Choroid plexus epithelial cell (primary cell): ENCODE measurements at places on chromosomes 6 and 20.
A peak's percentile ranks its signal among the peaks of the same experiment; 100 is the strongest.

GRCh38 chr20:35447082-35447789 lies 8.2 kb upstream of the CEP250 start:
- DNase-seq: peak; percentile 86

DNA sequence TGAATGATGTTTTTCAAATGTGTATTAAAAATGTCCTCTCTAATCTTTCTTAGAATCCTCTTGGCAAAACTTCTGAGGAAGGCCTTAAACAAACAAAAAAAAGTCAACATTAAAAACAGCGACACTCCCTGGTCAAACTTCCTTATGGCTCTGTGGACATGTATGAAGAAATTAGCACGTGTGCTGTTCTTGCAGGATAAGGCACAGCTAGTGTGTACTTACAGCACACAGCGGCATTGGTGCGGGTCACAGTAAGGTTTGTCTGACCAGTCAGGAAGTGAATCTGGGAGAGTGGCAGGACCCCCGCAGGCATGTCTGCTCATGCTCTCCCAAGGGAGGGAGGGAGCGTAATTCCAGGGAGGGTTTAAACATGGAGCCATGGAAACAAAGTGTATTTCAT lies 38.8 kb downstream of the SLC22A1 start:
- DNase-seq: peak; percentile 65

GRCh38 chr20:24134284-24134683 lies 145.7 kb upstream of the GGTLC1 start:
- DNase-seq: peak; percentile 18

GRCh38 chr20:15638816-15639215 lies 934.4 kb downstream of the KIF16B start:
- DNase-seq: no peak

- DNase-seq: peak; percentile 82
Measured at GRCh38 chr20:45924391-45925261, 9.9 kb upstream of the PCIF1 start.

GRCh38 chr6:106692112-106692818 lies 62.9 kb downstream of the QRSL1 start:
- DNase-seq: peak; percentile 55

DNA sequence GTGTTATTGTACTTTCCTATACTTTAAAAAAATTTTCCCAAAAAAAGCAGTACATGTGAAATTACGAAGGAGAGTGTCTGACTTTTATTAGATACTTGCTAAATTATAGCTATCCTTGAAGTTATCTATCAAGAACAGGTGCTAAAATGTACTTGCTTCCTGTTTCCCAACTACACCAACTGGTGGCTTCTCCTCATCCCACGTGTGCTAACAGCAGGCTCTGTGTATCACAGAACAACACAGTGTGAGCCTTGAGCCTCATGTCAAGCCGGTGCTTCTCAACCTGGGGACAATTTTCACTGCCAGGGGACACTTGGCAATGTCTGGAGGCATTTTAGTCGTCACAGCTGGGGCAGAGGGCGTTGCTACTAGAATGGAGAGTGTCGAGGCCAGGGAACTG lies 36.2 kb upstream of the CDYL start:
- no peak for DNase-seq

GRCh38 chr6:37705239-37706051 lies 7.8 kb upstream of the MDGA1 start:
- DNase-seq: peak; percentile 94

GRCh38 chr20:4449957-4450715 lies 271.6 kb upstream of the PRND start:
- peak; percentile 93 for DNase-seq

DNA sequence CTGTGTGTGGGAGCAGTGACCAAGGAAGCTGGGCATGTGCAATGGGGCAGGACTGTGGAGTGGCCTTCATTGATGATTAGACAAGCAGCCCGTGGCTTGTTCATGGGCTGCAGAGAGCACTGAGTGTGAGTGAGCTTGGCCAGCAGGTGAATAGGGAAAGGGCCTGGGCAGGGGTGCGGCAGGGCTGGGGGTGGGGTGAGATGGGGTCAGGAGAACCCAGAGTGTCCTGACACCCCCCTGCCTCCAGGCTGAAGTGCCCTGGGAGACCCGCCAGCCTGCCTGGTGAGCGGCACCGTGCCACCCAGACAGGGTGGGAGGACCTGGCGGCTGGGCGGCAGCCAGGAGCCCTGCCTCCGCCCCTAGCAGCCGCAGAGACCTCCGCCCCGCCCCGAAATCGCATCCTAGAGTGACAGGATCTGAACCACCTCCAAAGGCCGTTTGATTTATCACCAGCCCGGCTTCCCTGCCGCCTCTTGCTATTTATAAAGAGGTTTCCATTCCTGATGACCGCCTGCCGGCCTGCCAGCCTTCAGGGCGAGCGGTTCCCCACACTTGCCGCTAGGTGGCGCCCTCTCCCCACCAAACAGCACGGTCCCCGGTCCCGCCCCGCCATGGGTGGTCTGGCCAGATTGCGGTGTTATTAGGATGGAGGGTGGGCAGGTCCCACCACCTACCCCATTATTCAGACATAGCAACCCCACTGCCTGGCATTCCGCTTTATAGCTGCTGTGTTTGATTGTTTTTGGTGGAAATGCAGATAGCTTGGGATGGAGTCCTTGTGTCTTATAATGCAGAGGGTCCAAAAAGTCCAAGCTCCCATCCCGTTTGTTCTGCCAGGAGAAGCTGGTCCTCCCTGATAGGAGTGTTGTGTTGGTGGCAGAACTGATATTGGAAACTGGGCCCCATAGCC lies 3.5 kb downstream of the MYLK2 start:
- peak; percentile 74 for DNase-seq

GRCh38 chr6:45691426-45691825 lies 313.7 kb upstream of the SUPT3H start:
- no peak for DNase-seq

DNA sequence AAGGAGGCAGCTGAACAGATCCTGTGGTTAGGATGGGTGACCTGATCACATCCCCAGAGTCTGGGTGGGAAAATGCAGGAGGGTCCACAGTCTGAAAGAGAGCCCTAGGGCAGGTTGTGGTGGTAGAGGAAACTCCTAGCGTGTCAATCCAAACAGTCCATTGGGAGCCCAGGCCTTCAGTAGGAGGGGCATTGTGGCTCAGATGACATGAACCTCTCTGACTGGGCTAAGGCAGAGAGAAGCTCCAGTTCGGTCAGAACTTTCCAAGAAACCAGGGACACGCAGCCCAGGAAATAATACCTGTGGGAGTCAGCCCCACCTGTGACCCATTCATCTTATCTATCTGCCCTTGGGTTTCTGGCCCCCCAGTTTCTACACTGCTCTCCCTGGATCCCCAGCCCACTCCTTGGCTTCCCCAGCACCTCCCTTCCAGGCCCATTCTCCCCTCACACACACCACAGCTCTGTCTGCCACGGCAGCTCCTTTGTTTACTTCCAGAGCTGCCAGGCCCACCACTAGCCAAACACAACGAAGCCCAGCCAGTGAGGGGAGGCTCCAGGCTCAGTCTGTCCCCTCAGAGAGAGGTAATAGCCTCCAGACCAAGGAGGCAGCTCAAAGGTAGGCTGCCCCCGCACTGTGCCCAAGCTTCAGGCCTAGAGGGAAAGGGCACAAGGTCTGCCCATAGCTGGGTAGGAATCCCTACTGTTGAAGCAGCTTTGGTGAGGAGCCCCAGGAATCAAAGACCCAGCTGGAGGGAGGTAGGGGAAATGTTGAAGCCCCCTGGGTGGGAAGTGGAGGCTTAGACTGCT lies 6.2 kb downstream of the GDF5 start:
- DNase-seq: no peak

- no peak for DNase-seq
Measured at GRCh38 chr6:32096394-32097258, 12.5 kb downstream of the TNXB start.

- peak; percentile 57 for DNase-seq
Measured at GRCh38 chr6:130385064-130385695, 19.4 kb downstream of the TMEM200A start.

GRCh38 chr6:27667016-27667656 lies 194.2 kb upstream of the ZNF184 start:
- no peak for DNase-seq

- no peak for DNase-seq
Measured at GRCh38 chr6:143603455-143603854, 74.3 kb upstream of the PHACTR2 start.

GRCh38 chr6:90648873-90649272 lies 62.0 kb upstream of the MAP3K7 start:
- no peak for DNase-seq

DNA sequence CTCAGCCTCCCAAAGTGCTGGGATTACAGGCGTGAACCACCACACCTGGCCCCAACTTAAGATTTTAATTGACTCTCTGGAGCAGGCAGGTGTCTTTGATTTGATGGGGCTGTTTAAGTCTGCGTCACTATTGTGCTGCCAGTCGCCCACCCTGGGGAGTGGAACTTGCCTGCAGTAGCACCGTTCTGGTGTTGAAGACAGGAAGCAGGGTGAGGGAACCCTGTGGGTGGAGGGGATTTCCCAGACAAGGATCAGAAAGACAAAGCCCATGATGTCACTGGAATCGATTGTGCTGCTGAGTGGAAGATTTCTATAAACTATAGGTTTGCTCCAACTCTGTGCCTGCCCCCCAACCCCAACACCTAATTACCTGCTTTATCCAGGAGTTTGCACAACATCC lies 11.0 kb downstream of the ALDH8A1 start:
- DNase-seq: no peak
